ENCODE measurements at places on chromosomes 7 and 10.

DNA sequence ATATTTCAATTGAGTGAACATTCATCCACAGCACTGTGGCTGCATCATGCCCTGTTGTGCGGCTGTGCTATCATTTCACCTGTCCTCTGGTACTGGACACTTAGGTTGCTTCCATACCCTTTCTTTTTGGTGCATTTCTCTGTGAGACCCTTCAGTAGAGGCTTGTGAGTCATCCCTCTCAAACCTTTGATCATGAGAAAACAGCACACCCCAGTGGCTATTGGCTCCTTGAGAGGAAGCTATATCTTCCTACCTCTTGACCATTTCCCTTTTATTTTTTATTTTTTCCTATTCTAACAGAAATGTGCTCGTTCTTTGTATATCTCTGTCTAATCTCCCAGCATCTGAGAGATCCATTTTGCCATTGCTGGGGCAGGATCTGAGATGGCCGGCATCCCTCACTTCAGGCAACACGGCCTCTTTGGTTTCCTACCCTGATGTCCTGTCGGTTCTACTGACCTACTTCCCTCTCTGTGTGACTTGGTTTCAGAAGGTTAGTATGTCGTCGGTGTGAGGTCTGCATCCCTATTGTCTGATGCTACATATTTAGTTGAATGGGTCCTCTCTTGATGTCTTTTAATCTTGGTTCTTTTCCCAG, 23.8 kb upstream of the PIK3AP1 start:
- DNase-seq, result no peak

GRCh38 chr7:83579740-83580139, 69.2 kb downstream of the SEMA3E start:
- DNase-seq, result no peak

- DNase-seq, result no peak
Measured at GRCh38 chr10:11147722-11148121, 130.1 kb downstream of the CELF2 start.

DNA sequence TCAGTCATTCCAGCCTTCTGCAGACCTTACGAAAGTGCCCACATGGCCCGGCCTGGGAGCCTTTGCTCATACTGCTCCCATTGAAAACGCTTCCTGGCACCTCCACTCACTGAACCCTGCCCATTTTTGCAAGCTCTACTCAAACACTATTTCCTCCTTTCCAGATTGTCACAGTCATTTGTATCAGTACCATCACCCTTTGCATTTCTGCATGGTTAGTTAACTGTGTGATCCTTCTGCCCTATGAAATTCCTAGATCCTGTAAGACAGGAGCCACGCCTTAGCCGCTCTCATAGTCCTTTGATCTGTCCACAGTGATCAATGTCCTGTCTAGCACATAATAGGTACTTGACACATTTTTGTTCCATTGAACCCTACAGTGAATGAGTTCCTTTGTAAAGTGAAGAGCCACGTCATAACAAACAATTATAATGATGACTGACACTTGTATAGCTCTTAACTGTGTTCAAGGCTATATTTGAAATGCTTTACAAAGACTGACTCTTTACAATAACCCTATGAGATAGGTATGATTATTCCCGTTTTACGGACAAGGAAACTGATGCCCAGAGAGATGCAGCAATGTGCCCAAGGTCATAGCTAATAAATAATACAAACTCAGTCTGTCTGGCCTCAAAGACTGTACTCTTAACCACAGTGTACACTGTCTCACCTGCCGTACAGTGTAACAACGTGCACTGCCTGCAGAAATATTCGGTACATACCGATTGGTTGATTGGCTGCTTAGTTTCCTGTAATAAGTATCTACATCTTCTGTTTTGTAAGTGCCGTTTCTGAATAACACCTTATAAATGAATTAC, 16.6 kb upstream of the ITIH2 start:
- DNase-seq, result no peak

DNA sequence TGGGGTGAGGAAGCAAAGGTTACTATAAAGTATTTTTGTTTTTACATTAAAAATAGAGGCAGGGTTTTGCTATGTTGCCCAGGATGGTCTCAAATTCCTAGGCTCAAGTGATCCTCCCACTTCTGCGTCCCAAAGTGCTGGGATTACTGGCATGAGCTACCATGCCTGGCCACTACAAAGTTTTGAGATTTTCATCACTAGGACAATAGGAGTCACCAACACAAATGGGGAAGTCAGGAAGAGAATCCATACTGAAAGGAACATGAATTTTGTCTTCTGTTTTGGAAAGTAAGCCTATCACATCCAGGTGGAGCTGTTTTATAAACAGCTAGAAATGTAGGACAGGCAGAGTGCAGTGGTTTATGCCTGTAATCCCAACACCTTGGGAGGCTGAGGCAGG, 20.0 kb upstream of the CAPZA2 start:
- no peak for DNase-seq

DNA sequence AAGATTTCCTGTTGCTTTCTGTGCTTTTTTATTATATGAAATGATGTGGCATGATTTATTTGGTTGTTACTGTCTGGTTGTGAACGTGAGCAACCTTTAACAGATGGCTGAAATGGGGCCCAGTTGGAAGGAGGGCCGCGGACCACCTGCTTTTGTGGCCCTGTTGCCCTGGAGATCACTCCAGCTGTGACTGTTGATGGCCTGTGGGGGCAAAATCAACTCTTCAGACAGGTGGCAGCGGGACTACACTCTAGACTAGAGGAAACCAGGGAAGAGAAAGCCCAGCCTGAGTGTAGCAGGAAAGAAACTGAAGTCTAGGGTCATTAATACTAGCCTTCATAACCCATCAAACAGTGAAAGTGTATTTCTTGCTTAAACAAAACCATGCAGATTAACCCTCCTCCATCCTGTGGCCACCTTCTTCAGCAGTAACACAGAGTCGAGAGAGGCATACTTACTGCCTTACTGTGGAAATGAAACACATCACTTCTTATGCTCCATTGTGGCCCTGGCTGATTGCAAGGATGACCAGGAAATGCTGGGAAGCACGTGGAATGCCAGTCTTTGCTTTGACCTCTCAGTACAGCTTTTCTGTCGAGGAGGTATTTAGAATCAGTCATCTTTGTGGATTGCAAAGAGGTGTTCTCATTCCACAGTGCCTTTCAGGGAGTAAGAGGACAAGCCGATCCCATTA, 80.5 kb downstream of the CCNY start:
- no peak for DNase-seq

DNA sequence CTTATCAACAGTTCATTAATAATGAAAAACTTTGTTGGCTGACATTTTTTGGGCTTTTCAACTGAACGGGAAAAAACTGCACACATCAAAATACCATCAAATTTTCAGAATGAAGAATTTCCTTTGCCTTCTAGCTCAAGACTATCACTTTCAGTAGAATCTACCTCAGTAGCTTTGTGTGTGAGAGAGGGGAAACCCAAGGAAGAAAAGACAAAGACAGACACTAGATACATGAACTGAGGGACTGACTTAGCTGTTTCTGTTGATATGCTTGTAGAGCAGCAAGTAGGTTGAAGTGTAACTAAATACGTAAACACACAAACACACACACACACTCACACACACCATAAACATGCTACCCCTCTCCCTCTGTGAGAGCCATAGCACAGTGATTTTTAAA, 257.1 kb downstream of the CDK14 start:
- DNase-seq, result no peak

DNA sequence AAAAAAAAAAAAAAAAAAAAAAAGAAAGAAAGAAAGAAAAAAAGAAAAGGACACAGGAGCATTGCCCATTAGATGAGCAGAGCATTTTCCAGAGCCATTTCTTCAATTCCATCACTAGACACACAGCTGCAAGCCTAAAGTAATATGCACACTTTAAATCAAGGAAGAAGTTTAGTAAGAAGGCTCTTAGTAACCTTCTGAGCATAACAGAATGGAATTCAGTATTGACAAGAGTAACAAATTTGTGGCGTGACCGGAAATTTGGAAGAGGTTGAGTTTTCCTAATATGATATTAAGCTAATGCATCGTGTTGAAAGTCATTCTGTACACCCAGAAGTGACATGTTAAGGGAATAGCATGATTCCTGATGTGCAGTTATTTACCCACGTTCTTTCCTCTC, 35.3 kb downstream of the SMURF1 start:
- no peak for DNase-seq

GRCh38 chr7:30162133-30162532, 27.3 kb downstream of the MTURN start:
- DNase-seq, result no peak

DNA sequence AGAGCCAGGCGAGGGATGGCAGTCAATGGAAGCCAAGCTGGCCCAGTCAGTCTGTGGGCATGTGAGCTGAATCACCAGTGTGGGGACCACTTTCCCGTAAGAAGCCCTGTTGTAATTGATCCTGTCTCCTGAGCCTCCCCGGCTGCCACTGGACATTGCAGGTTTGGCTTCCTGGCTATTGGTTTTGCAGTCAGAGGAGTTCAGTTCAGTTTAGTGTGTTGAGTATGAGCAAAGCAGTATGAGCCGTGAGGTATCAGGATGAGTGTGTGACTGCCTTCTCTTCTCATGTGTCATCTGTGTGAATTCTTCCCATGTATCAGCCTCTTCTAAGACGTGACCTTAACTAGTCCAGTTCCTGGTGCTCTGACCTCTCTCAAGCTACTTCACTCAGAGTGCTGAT, 227.4 kb downstream of the PRKG1 start:
- no peak for DNase-seq

DNA sequence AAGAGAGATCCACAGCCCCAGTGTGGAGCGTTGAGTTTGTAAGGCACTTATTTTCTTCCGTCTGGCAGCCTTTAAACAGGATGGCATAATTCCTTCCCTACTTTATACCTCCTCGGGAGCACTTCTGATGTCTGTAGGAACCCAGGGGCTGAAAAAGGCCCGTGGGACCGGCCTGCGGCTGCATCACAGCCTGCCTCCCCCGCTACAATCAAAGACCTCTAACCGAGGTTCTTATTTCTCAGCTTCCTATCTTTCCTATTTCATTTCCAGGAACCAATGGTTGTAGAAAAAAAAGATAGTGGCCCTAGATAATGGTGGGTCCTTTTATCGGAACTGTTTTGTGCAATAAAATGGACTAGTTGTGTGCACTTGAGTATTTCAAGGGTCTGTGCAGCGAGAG, 4.1 kb upstream of the CTBP2 start:
- DNase-seq, result no peak

- no peak for DNase-seq
Measured at GRCh38 chr10:43854007-43854406, 205.3 kb upstream of the ZNF32 start.
